ENCODE measurements at places on chromosomes 13 and 19. TPM values are rescaled to one million over a fixed set of nuclear protein-coding genes. Genes with fewer than 3 reads are reported as not detected.

Gene SHC2
- 10.8 TPM for polyA plus RNA-seq

Gene SPRY2
- polyA plus RNA-seq: 27.7 TPM

Gene ZNF571
- 2.1 TPM for polyA plus RNA-seq

Gene ZNF324B
- 2.1 TPM for polyA plus RNA-seq

Gene KIR2DL4
- polyA plus RNA-seq: 0.45 TPM

Gene GRIN2D
- 0.26 TPM for polyA plus RNA-seq

Gene GATAD2A
- 31.0 TPM for polyA plus RNA-seq

Gene VAV1
- polyA plus RNA-seq: 18.9 TPM

Gene TJP3
- polyA plus RNA-seq: 245 TPM

Gene GZMM
- polyA plus RNA-seq: not detected

Gene FPR1
- 4.6 TPM for polyA plus RNA-seq

Gene UBE2L5
- polyA plus RNA-seq: 0.09 TPM

Gene LENG9
- 14.8 TPM for polyA plus RNA-seq

Gene MEIS3
- polyA plus RNA-seq: 0.92 TPM

Gene RNF225
- polyA plus RNA-seq: 0.07 TPM

Gene OR7A5
- polyA plus RNA-seq: not detected

Gene GPR183
- polyA plus RNA-seq: 4.8 TPM

Gene LRFN3
- 5.3 TPM for polyA plus RNA-seq

Gene TMEM86B
- polyA plus RNA-seq: 7.9 TPM

Gene KLK12
- 2.6 TPM for polyA plus RNA-seq

Gene CEACAM8
- 0.76 TPM for polyA plus RNA-seq

Gene CATSPERD
- polyA plus RNA-seq: not detected

Gene NTF4
- not detected for polyA plus RNA-seq

Gene ZNF132
- polyA plus RNA-seq: 1.7 TPM

Gene DPF1
- not detected for polyA plus RNA-seq

Gene CIC
- polyA plus RNA-seq: 8.4 TPM

Gene ERCC2
- 9.0 TPM for polyA plus RNA-seq

Gene GIPR
- polyA plus RNA-seq: 0.69 TPM

Gene LIM2
- not detected for polyA plus RNA-seq

Gene MEF2B
- polyA plus RNA-seq: not detected

Gene CD33
- polyA plus RNA-seq: 8.1 TPM

Gene SYCN
- polyA plus RNA-seq: not detected

Gene MAP1S
- polyA plus RNA-seq: 15.7 TPM

Gene LAIR1
- polyA plus RNA-seq: 6.6 TPM

Gene HSPB6
- 35.9 TPM for polyA plus RNA-seq

Gene SIGLEC12
- 0.86 TPM for polyA plus RNA-seq

Gene CEACAM6
- polyA plus RNA-seq: 516 TPM

Gene P2RY11
- polyA plus RNA-seq: 18.5 TPM

Gene KLK14
- not detected for polyA plus RNA-seq

Gene ANKRD24
- polyA plus RNA-seq: 0.60 TPM

Gene ZNF471
- polyA plus RNA-seq: 0.23 TPM

Gene FFAR1
- polyA plus RNA-seq: not detected

Gene KLK7
- not detected for polyA plus RNA-seq

Gene AMER2
- polyA plus RNA-seq: not detected

Gene LILRB2
- 5.5 TPM for polyA plus RNA-seq

Gene ELOF1
- 59.4 TPM for polyA plus RNA-seq

Gene C19orf44
- polyA plus RNA-seq: 3.8 TPM

Gene LHB
- polyA plus RNA-seq: not detected

Gene APBA3
- polyA plus RNA-seq: 12.0 TPM

Gene CFAP97D2
- not detected for polyA plus RNA-seq

Gene KLK11
- not detected for polyA plus RNA-seq

Gene MYO1F
- polyA plus RNA-seq: 19.4 TPM

Gene FCER2
- polyA plus RNA-seq: not detected

Gene MED29
- 22.8 TPM for polyA plus RNA-seq

Gene AP1M2
- 95.8 TPM for polyA plus RNA-seq

Gene PRKCG
- not detected for polyA plus RNA-seq

Measured in sigmoid colon (tissue), 7 donors.